ENCODE measurements at places on chromosomes 1 and 21.

GRCh38 chr1:155131285-155131684, 3.6 kb downstream of the EFNA1 start:
- no peak for DNase-seq

DNA sequence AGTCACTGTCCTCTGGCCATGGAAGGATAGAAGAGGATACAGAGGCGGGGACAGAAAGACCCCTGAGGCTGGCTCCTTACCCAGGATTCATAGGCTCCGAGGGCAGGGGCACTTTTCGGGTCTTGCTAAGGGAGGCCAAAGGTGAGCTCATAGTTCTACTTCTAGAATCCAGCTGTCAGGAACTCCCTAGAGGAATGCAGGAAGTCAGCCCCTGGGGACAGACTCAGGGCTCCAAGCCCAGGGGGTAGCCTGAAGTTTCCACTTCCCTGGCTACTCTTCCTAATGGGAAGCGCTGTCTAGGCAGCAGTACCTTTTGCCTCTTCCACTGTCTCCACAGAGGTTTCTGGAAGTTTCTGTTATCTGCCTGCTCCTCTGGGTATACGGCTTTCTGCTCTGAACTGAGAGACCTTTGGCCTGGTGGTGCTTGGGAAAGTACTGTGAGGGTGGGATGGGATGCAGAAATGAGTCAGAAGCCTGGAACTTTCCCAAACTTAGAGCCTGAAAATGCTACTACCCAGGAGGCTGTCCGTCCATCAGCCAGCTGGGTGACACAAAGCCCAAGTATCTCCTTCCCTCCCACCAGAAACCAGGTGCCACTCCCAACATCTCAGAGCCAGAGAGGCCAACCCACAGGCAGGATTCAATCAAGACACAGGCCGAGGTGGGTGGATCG, 3.6 kb downstream of the UBXN11 start:
- peak; percentile 40 for DNase-seq

DNA sequence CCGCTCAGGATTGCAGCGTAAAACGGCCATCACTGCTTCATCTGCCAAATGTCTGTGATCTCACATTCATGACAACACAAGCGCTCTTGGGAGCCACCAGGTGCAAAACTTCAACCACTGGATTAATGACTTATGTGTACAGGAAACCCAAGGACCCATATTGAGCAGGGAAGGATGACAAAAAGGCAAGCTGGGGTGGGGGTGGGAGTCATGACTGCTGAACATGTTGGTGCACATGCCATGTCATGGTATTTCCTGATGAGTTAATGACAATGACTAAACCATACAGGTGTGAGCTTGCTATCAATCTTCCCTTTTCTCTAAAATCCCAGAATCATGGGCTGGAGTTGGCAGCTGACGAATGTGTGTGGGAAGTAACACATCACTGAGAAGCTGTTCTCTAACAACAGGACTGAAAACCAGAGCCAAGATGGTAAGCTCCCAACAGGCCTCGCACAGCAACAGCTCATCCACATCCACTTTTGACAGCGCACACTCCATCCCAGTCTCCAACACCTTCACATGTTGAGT, 3.1 kb upstream of the SH2D5 start:
- DNase-seq = no peak

- no peak for DNase-seq
Measured at GRCh38 chr1:171877701-171878100, 36.4 kb downstream of the DNM3 start.

DNA sequence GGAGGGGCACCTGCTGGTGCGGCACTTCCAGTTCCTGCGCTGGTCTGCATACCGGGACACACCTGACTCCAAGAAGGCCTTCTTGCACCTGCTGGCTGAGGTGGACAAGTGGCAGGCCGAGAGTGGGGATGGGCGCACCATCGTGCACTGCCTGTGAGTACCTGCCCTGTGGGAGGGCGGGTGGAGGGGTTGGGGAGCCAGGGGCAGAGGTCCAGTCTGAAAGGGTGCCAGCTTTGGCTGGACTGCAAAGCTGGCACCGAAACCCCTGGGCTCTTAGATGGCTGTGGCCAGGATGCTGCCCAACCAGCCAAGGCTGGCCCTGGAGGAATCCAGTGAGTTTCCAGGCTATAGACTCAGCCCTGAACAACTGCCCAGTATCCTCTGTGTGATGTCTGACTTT, 87.3 kb downstream of the PTPRU start:
- no peak for DNase-seq

- DNase-seq = no peak
Measured at GRCh38 chr1:81183051-81183450, 617.7 kb upstream of the ADGRL2 start.

DNA sequence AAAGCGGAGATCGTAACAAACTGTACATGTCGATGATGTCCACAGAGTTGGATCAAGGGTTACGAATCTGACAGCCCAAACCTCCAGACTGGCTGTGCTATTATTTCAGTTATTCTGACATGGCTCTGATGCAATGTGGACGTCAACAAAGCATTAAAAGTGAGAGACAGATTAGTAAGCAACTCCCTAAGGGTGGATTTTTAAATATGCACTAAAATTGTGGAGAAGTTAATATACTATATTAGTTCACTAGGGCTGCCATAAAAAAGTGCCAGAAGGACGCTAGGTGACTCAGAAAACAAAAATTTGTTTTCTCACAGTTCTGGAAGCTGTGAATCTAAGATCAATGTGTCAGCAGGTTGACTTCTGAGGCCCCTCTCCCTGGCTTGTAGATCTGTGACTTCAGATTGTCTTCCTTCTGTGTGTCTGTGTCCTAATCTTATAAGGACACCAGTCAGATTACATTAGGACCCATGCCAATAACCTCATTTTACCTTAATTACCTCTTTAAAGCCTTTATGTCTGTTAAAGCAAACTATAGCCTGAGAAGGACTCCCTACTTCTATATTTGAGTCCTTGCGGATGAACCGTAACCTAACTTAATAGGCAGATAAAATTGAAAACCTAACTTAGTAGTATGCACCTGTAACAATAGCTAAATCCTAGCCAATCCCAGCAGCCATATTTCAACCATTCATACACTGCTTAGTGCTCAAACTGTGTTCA, 66.0 kb upstream of the BACH1 start:
- DNase-seq = peak; percentile 87

GRCh38 chr1:31460027-31460426, 47.0 kb downstream of the SERINC2 start:
- peak; percentile 48 for DNase-seq

DNA sequence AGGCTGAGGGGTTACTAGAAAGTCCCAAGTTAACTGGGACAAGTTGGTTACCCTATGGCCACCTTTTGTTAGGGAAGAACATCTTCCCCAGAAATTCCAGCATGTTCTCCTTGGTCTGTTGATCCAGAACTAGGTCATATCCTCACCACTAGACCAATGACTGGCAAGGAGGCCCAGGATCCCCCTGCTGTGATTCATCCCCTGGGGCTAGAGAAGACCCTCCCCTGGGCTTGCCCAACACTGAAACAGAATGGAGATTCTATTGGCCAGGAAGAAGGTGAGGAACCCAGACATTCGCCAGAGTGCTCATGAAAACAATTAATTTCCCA, 90.1 kb upstream of the SIM2 start:
- DNase-seq = no peak

DNA sequence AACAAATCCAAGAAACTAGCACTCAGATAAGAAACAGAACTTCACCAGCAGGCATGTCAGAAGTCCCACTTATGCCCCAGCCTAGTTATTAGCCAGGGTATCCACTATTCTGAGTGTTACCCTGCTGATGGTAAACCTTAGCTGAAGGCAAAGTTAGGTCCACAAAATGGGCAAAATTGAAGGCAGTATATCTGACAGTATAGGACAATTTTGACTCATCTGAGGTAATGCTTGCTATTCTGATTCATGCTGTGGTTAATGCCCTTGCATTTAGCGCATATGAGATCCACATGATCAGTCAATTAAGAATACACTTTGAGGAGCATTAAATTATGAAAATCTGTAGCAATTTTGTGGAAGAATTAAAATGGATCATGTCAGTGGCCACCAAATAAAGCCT, 15.1 kb downstream of the IFI44 start:
- no peak for DNase-seq

DNA sequence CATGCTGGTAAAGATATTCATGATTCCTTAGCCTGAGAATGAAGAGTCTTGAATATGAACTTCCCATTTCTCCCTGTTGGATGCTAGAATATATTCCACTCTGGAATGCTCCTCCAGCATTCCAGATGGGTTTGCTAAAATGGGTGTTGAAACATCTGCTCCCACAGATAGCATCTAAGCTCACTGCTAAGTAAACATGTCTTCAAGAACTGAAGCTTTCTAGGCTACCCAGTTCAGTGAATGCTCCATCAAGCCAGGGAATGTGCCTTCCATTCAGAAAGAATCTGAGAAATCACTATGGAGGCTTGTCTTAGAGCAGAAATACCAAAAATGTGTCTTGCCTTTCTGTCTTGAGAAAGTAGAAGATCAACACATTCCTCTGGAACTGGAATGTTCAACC, 81.1 kb downstream of the TNFSF18 start:
- no peak for DNase-seq

GRCh38 chr1:227903061-227903521, 44.6 kb downstream of the WNT9A start:
- no peak for DNase-seq
